Renal cortex interstitium (tissue), 15 donors: ENCODE measurements at places on chromosomes 1 and 21. TPM values are rescaled to one million over a fixed set of nuclear protein-coding genes. Genes with fewer than 3 reads are reported as not detected.

- no peak for DNase-seq
Observed at GRCh38 chr1:203197625-203198024, 11.1 kb upstream of the CHI3L1 start.

GRCh38 chr1:30916296-30916695, 7.7 kb upstream of the SDC3 start:
- DNase-seq: no peak

DNA sequence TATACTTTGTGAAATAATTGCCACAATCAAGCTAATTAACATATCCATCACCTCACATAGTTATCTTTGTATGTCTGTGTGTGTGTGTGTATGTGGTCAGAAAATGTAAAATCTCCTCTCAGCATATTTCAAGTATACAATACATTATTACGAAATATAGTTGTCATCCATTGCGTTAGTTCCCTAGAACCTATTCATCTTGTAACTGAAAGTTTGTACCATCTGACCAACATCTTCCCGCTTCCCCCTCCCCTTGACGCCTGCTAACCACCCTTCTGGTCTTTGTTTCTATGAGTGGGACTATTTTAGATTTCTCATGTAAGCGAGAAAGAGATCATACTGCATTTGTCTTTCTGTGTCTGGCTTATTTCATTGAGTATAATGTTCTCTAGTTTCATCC, 455.3 kb downstream of the KCNT2 start:
- no peak for DNase-seq

- DNase-seq: no peak
Observed at GRCh38 chr1:247113733-247114271, 9.6 kb upstream of the ZNF669 start.

DNA sequence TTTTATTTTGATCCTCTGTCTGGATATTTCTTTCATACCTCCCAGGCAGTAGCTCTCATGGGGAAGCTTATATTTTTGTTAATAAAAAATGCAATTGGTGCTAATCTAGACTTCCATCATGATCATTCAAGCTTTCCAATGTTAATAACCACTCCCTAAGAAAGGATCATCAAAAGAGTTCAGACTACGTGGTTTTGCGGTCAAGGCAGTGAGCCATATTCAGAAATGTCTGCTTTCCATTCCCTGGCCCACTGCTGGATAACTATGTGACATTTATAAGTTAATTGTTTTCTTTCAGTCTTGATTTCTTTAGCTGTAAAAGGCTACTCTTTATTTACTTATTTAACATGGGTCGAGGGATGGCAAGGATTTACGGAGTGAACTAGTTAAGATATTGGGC, 414.6 kb downstream of the LMO4 start:
- no peak for DNase-seq

GRCh38 chr1:10941891-10942541, 70.4 kb upstream of the TARDBP start:
- DNase-seq: peak; percentile 41

- no peak for DNase-seq
Observed at GRCh38 chr1:53726009-53726600, 12.9 kb downstream of the GLIS1 start.

DNA sequence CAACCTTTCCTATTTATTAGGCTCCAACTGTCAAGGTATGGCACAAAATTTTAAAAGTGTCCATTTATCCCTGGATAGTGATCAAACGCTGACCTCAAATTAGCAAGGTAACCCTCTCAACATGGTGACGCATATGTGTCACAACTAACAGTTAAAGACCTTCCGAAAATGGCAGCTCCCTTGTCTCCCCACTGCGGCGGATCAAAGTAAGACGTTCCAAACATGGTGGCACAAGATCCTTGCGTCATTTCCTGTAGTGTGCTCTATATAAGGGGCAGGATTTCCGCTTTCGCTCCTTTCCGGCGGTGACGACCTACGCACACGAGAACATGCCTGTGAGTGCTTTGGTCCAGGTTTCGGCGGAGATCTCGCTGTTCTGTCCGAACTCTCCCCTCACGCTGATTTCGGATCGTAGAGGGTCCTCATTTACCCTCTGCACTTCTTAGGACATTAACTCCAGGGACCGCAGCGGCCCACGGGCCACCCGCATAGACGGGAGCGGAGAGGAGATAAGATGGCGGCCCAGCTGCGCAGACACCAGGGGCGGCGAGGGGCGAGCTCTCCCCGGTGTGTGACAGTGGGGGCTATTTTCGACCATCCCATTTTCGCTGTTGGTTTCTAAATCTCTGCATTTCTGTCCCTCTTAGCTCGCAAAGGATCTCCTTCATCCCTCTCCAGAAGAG, at the start of gene RPS27:
Gene RPS27, plus strand, starts transcription at position 295 of the 683 bp plus-strand sequence. Its CDS starts 35 bp downstream, at position 330.
- peak; percentile 98 for DNase-seq

Gene CATSPERE
- 1.5 TPM for polyA plus RNA-seq

- no peak for DNase-seq
Observed at GRCh38 chr1:224114787-224115175, 870 bp downstream of the FBXO28 start.

DNA sequence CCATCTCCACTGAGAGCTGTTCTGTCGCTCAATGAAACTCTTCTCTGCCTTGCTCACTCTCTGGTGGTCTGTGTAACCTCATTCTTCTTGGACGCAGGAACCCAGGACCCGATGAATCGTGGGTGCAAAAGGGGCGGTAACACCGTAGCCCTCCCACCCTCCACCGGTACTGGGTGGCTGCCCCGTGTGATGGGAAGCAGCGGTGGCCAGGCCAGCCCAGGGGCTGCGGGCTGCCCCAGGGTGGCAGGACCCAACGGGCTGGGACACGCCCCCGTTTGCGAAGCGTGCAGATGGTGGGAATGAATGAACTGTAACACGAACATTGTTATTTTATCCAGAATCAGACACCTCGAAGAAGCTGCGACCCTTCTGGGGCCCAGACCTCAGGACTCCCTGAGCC, 92.3 kb upstream of the BACE2 start:
- no peak for DNase-seq

DNA sequence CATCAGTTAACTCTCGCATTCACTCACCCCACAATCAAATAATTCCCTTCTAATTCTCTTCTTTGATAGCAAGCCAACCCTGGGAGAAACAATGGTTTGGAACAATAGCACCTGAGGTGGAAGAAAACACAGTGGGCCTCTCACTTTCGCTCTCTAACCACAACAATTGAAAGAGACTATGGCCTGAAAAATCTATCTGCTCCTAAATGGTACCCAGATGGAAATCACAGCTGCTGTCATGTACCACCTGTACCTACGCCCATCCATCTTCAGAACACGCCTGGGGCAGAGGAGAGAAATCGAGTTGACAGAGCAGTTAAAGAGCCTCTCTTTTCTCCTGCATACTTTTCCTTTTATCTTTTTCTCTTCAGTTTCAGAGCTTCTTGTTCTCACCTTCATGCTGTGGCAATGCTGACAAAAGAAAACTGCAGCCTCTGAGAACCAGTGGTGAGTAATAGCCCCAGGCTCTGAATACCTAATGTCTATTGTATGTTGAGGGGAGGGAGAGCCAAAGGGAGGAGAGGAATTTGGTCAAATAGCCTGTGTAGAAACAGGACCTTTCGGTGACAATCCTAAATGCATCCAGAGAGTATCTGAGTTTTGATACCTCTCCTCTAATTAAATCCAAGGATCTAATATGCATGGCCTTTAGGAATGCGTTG, 57.7 kb downstream of the ZC3H11B start:
- no peak for DNase-seq

DNA sequence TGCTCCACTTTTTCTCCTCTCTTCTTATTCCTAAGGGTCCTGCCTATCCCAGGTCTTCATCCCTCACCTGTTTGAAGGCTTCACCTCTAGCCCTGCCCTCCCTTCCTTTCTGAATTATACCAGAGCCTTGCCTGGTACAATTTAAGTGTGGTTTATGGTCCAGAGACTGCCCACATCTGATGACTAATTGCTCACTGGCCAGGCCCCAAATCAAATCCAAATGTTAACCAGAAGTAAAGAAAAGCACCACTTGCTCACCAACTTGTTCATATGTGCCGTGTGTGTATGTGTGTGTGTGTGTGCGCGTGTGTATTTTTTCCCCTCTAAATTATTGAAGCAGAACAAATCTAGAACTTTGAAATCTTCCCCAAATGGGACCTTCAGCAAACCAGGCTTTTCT, 26.4 kb downstream of the MYOM3 start:
- DNase-seq: no peak

GRCh38 chr1:183652547-183653461, at the start of gene APOBEC4:
TSS of gene APOBEC4 (minus strand) at chr1:183653316. CDS start at chr1:183648781, 4,535 bp downstream.
- no peak for DNase-seq

GRCh38 chr1:45272913-45273371, 53.8 kb upstream of the HPDL start:
- DNase-seq: no peak

DNA sequence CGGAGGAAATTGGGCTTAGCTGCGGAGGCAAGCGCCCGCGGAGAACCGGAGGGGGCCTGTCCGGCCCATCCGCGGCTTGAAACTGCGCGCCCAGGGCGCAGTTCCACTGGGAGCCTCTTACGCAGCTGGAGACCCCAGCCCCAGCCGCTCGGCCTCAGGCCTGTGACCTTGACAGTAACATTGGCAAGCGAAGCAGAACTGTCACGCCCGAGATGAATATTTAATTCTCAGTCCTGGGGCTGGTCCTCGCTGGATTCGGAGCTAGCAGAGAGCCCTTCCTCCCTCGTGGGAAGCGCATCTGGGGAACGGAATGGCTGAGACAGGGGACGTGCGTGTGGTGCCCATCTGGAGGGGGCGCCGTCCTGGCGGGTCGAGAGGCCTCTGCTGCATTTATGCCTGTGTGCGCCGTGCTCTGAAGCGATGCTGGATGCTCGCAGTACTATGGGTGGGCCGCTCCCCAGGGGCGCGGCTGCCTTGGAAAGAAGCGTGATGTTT, 928 bp downstream of the SLC6A17 start:
- no peak for DNase-seq

DNA sequence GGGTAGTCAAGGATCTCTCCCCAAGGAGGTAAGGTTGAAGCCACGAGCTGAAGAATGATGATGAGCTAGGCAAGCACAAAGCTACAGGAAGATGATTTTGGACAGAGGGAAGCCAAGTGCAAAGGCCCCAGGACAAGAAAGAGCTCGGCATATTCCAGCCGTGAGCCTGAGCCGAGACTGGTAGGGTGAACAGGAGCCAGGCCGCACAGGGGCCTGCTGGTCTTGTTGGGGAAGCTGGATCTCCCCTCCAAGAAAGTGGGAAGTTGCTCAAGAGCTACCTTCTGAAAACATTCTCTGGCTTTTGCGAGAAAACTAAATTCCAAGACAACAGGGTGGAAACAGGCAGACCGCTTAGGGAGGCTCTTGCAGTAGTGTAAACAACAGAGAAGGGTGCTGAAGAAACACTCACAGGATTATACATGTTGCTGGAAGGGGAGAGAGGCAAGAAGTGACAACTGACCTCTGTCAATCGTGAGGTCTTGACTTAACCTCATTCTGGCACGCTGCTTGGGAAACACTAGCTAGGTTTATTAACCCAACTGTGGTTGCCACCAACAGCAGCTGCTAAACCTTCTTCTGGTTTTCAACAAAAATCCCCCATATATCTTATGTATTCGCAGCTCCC, 625.2 kb downstream of the SMYD3 start:
- DNase-seq: no peak

DNA sequence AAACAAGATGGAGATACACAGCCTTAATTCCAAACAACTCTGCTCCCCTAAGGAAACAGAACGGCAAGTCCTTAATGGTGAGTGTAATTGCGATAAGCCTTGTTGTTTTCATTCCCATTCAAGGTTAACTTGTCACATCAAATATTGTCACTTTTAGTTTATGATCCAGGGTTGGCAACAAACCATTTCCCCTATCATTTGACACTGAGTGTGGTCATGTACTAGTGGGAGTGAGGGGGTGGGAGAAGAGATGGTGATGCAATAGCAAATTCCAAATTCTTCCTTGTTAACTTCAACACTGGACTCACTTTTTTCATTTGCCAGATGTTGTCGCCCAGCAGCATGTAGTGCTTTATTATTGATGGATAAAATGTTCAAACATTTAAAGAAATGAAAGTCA, 140.4 kb downstream of the ZNF326 start:
- no peak for DNase-seq

DNA sequence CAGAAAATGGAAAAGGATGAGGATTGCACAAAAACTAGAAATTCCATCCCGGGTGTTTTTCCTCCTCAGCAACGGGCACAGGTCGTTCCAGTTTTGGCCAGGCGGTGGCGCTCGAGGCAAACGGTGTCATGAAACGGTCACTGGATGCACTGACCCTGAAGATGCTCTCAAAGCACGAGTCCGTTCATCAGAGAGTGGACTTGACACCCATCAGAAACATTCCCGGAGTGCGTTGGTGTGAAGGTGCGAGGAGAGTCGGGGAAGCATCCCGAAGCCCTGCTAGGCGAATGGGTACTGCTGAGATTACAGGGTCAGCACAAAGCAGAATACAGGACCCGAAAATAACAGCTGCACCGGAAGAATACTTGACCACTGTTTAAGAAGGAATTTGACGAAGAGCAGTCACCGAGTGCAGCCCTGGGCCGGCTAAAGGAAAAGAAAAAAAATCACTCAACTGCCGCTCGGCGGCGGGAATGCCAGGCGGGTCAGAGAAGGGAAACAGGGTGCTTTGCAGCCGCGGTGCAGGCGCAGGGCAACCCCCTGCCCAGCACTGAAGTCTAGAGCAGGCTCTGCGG, 71.7 kb upstream of the ETS2 start:
- DNase-seq: peak; percentile 64

- DNase-seq: no peak
Observed at GRCh38 chr1:89844241-89844807, 23.5 kb downstream of the LRRC8D start.

DNA sequence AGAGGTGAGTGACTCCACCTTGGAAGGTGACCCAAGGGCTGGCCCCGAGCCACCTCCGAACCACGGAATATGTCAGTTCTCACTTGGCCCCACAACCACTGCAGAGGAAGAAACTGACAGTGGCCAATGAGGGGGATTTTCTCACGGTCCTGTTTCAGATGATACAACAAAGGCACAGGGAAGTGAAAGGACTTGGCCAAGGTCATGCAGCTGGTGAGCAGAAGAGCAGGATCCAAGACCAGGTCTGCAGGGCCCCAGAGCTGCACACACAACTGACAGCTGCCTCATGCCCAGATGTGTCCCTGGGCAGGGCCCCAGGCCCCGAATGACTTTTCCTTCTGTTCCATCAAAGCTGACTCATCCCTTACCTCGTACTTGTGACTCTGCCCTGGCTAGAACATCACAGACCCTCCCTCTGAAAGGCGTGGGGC, 25.8 kb upstream of the EVA1B start:
- no peak for DNase-seq

Gene UBXN10
- 5.9 TPM for polyA plus RNA-seq

Gene RXFP4
- polyA plus RNA-seq: 0.09 TPM

DNA sequence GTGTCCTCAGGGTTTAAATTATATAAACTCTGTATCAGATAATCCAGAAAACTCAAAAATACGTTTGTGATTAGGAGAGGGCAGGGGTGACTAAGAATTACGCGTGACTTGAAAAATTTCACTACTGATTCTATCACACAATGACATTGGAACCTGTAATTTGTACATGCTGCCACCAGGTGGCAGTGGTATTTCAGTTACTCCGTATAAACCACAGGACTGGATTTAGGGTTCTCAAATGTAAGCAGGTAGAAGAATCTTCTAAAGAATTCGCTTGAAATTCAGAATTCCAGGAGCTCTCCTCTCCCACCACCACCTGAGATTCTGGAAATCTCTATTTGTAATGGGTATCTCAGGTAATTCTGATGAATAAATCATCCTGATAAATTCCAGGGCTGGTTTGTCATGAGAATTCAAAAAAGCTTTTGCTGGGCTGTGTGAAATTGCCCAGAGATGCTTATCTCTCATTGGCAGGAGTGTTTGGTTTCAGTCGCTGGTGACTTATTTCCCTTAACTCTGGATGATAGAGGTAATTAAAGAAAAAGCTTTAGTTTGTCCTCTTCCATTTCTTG, 1.7 kb upstream of the KRTAP7-1 start:
- DNase-seq: no peak

Gene ASCL5
- polyA plus RNA-seq: 0.12 TPM
